ENCODE measurements at places on chromosomes 6 and 20. TPM values are rescaled to one million over a fixed set of nuclear protein-coding genes. Genes with fewer than 3 reads are reported as not detected.

GRCh38 chr6:3560211-3560610, 103.4 kb upstream of the SLC22A23 start:
- no peak for DNase-seq

DNA sequence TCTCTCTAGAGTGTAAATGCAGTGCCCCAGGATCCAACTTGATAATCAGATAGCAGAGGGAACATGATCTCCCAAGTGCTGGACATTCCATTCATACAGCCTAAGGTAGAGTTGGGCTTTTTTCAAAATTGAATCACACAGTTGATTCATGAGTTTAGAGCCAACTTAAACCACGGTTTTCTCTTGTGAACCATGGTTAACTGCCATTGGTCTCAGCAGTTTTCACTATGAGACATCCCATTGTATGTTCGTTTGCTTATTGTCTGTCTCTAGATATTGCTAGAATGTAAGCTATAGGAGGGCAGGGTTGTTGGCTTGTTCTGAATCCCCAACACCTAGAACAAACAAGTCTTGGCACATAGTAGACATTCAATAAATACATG, 37.2 kb upstream of the TAF8 start:
- no peak for DNase-seq

MRPS18A gene
- 83.6 TPM for total RNA-seq

C6orf141 gene
- 11.2 TPM for total RNA-seq

DNA sequence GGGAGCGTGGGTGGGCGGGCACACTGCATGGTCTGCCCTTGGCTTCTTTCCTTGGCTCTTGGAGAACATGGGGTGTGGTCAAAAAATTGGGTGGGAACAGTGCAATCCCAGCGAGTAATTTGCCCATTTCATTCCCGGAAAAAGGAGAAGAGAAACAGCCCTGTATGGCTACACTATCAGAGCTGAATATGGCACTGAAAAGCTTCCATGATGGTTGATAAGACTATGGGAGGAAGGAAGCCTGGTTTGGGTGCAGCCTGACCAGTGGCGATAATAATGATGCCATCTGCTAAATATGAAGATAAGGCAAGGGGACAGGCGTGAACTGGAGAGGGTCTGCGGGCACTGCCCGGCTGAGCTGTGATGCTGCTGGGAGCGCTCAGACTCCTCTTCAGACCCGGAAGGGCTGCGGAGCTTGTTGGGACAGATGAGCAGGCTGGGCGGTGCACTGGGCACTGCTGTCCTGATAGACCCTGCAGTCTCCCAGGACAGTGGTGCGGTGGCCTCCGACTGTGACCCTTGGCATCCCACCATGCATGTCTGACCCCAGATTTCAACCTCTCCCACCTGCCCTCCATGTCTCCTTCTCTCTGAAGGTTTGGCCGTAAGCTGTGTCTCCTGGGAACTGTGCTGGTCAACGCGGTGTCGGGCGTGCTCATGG, 10.2 kb downstream of the SLC22A1 start:
- no peak for DNase-seq
